ENCODE measurements at places on chromosomes 2 and 18.

DNA sequence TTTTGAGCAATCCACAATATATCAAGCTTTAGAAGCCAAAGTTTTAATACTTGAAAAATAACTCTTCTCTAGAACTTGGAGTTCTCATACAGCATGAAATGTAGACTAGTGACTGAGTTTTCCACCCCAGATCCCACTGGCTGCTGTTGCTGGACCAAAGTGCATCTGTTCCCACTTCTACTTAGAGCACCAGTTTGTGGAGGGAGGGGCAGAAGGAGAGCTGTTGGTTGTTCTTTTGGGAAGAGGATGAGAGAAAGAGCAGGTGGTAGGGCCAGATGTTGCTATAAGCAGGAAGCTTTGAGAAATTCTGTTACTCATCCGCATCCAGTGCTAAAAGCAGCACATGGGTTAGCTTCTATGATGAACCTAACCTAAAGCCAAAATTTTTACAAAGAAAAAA, 59.0 kb downstream of the MBD2 start:
- DNase-seq: no peak

DNA sequence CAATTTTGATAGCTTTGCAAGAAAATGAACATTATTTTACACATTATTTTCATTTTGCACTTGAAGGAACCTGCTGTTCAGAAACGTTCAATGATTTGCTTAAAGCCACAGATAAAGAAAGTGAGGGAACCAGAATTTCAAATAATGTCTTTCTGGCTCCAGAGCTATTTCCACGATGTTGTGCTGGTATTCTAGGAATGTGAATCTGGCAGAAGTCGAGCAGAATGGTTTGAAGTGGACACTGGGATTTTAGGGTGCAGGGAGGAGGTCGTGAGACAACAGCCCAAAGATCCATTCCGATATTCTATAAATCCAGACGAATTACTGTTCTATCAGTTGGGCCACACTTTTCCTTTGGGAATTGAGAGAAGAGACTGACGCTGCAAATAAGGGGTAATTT, 2.2 kb downstream of the CCDC102B start:
- DNase-seq: no peak

- no peak for DNase-seq
Observed at GRCh38 chr2:146874260-146874658, 970.6 kb upstream of the ACVR2A start.

DNA sequence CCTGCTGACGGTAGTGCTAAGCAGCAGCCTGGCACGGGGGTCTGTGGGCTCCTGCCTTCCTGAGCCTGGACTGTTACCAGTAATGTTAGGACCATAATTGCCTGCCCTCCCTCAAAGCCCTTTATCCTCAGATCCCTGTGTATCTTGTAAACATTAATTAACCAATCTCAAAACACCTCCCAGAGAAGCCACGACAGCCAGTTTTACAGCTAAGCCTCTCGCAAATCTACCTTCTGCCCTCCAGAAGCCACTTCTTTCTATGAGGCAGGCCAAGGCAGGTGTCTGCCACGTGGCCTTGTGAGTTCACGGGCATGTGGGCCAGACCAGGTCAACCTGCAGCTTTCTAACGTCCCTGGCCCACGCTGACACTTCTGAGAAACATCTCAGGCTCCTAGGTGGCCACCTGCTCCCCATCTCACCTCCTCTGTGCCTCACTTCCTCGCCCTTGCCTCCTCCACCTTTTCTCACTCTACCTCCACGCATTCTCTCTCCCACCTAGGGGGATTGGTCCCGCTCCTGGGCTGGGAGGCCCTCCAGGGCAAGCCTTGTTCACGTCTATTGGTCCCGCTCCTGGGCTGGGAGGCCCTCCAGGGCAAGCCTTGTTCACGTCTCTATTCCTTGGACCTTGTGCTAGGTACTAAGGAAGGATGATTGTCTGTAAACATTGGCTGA, 64.3 kb downstream of the EDAR start:
- DNase-seq: no peak

- no peak for DNase-seq
Observed at GRCh38 chr2:172370821-172371455, 56.4 kb upstream of the ITGA6 start.

DNA sequence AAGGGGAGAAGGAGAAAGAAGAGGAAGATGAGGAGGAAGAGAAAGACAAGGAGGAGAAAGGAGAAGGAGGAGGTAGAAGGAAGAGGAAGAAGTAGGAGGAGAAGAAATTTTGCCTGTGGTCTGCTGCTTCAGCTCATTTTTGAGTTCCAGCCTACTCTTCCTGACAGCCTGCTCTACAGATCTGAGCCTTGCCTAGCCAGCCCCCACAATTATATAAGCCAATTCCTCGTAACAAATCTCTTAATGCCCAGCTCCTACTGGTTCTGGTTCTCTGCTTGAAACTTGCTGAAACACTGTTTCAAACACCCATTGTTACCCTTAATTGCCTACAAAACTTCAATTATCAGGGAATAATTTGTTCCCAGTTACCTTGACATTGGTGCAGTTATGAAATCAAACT, 1014.2 kb upstream of the CELF4 start:
- DNase-seq: no peak

- DNase-seq: no peak
Observed at GRCh38 chr2:44741507-44741906, 200.0 kb upstream of the SIX3 start.

DNA sequence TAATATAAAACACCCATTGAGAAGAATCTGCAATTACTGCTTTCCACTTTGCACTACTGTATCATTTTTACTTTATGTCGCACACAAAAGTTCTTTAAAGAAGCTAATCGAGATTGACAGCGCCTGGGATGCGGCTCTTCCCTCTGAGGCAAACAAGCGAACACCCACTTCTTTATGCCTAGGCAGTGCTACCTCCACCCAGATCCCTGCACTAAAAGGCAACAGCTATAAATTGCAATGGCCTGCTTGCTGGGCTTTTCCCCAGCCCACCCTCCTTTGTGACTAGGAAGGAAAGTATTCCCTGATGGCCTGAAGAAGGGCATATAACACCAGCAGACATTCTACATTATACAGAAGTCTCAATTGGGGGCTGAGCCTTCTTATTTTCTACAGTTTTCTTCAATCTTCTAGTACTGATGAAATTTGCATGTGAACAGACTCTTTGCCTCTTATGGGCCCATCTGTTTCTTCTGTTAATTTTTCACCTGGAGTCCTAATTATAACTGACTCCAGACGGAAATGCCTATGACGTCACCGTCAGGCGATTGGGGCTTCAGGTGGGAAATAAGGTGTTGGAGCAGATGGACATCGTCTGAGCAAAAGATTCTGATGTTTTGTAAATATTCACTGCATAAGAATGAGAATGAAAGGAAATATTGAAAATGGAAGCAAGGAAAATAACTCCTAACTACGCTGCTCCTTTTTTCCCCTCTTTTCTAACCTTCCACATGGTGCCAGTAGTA, 138.9 kb upstream of the DCC start:
- DNase-seq: no peak

GRCh38 chr2:30358842-30359241, 88.2 kb upstream of the LCLAT1 start:
- DNase-seq: no peak

Measured in central memory CD8-positive, alpha-beta T cell (primary cell).